Esophagus squamous epithelium (tissue), 5 donors: ENCODE measurements at places on chromosomes 13 and 19. TPM values are rescaled to one million over a fixed set of nuclear protein-coding genes. Genes with fewer than 3 reads are reported as not detected.

DNA sequence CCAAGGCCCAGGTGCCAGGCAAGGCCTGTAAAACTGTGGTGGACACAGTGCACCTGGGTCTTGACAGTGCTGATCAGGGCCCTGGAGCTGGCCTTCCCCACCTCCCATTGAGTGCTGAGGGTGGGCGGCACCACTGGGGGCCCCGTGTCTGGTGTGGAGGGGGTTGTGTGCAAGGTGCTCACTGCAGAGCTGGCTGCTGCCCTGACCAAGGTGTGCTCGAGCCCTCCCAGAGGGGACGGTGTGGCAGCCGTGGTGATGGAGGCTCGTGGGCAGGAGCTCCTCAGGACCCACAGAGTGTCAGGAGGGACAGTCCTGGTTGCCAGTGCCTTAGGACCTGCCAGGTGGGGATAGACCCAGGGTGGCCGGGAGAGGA, 23.0 kb downstream of the ATP4B start:
- no peaks in the 10 kb centered on the region for H3K4me1 ChIP-seq
- no peak overlapping the region for H3K27ac ChIP-seq
- peaks cover 45% of the 10 kb centered on the region for H3K36me3 ChIP-seq
- no peaks in the 10 kb centered on the region for H3K27me3 ChIP-seq
- H3K4me3 ChIP-seq = no peak overlapping the region

GRCh38 chr13:32432856-32433255, 4.9 kb upstream of the N4BP2L1 start:
- no peaks in the 10 kb centered on the region for H3K27me3 ChIP-seq
- H3K4me1 ChIP-seq = peaks cover 14% of the 10 kb centered on the region
- peaks cover 13% of the 10 kb centered on the region for H3K36me3 ChIP-seq
- H3K27ac ChIP-seq = no peak overlapping the region
- H3K4me3 ChIP-seq = no peak overlapping the region

DNA sequence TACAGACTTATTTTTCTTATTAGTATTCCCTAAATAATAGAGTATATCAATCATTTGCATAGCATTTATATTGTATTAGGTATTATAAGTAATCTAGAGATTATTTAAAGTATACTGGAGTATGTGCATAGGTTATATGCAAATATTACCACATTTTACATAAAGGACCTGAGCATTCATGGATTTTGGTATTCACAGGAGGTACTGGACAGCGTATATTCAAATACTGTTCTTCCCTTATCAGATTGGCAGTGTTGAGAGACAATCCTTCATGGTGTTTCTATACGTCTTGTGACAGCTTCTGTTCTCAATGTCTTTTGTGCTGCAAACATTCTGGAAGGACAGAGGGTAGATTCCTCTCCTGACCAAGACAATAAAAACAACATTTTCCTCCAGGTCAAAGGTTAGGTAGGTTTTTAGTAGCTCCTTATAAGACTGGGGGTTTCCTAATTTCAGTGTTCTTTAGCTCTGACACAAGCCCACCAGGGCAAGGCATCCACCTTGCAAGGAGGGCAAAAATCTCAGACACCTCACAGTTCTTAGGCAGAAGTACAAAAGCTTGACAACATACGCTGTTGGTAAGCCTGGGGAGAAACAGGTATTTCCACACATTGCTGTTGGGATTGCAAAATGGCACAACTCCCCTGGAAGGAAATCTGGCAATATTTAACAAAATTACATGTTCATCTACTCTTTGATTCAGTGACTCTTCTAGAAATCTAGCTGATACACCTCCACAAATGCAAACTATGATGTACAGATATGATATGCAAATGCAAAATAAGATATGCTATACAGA, 20.6 kb upstream of the PCCA start:
- H3K4me3 ChIP-seq = no peak overlapping the region
- H3K27ac ChIP-seq = no peak overlapping the region
- H3K27me3 ChIP-seq = no peaks in the 10 kb centered on the region
- H3K4me1 ChIP-seq = peaks cover 5% of the 10 kb centered on the region

- no peaks in the 10 kb centered on the region for H3K27me3 ChIP-seq
- H3K4me1 ChIP-seq = no peaks in the 10 kb centered on the region
- no peak for DNase-seq
Measured at GRCh38 chr13:84086847-84087162, 204.5 kb upstream of the SLITRK1 start.

DNA sequence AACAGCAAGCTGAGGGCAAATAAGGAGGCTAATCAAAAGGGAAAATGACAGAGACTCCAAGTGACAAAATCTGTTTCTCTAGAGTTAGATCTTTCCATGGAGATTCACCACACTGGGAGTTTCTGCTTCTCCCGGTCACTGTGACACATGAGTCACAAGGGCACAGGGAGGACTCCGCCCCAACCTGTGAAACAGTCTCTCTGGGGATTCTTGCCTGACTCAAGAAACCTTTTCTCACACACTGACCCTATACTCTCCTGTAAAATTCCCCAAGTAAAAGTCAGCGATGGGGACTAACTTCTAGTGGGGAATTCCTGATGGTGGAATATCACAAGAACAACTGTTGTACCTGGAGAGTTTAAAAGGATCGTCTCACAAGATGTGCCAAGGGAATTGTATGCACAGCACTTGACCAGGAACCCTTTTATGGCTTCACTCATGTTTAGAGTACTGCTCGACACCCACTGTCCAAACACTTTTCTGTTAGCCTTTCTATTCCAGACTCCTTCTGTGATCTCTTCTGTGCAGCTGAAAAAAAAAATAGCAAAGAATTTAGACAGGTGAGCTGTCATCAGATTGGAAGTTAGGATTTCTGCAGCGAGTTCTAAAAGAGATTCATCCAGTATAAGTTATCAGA, 46.8 kb upstream of the URAD start:
- no peak for DNase-seq
- no peak overlapping the region for H3K4me3 ChIP-seq
- no peaks in the 10 kb centered on the region for H3K36me3 ChIP-seq
- H3K4me1 ChIP-seq = no peaks in the 10 kb centered on the region
- H3K27ac ChIP-seq = no peak overlapping the region
- peaks cover 12% of the 10 kb centered on the region for H3K27me3 ChIP-seq

GRCh38 chr19:5074830-5075394, 106.0 kb downstream of the KDM4B start:
- H3K4me3 ChIP-seq = no peak overlapping the region
- DNase-seq = no peak
- H3K36me3 ChIP-seq = peaks cover 15% of the 10 kb centered on the region
- H3K27me3 ChIP-seq = no peaks in the 10 kb centered on the region

DNA sequence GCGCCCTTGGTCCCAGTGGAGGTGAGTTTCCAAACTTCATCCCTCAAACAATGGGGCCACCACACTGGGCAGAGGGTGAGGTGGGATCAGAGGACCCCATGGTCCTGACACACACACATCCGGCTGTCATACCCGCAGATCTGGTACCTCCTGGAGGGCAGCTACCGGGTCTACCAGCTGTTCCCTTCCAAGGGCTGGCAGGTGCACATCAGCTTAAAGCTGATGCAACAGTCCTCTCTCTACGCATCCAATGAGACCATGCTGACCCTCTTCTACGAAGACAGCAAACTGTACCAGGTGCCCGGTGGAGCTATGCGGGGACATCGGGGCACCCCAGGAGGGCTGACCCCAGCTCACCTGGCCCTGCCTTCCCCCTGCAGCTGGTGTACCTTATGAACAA, 14.0 kb upstream of the PSMD8 start:
- H3K27me3 ChIP-seq = no peaks in the 10 kb centered on the region
- peaks cover 22% of the 10 kb centered on the region for H3K4me1 ChIP-seq
- no peaks in the 10 kb centered on the region for H3K36me3 ChIP-seq
- H3K27ac ChIP-seq = no peak overlapping the region
- H3K4me3 ChIP-seq = no peak overlapping the region

DNA sequence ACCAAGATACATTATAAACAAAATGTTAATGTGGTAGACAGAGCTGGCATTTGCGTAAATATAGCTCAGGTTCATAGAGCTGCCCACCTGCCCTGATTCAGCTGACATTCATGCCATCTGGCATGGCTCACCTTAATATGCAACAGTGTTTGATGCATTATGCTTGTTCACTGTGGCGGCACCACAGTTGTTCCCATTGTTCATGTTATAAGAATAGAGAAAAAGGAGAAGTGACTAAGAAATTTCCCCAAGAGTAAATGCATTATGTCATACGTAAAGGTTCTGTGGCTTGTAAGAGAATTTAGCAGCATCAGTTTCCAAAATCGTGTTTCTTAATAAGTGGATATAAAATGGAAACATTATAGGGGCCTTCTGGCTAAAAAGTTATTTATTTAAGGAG, 4.5 kb downstream of the CCNA1 start:
- no peak overlapping the region for H3K4me3 ChIP-seq
- H3K4me1 ChIP-seq = peaks cover 13% of the 10 kb centered on the region
- H3K27me3 ChIP-seq = peaks cover 24% of the 10 kb centered on the region
- DNase-seq = no peak
- H3K27ac ChIP-seq = no peak overlapping the region

- H3K36me3 ChIP-seq = no peaks in the 10 kb centered on the region
- H3K27me3 ChIP-seq = no peaks in the 10 kb centered on the region
- H3K4me1 ChIP-seq = peaks cover 3% of the 10 kb centered on the region
- no peak overlapping the region for H3K4me3 ChIP-seq
- DNase-seq = no peak
Measured at GRCh38 chr13:48043789-48044503, 6.4 kb downstream of the NUDT15 start.

GRCh38 chr19:3656747-3657394, 30.3 kb upstream of the CACTIN start:
- peaks cover 36% of the 10 kb centered on the region for H3K36me3 ChIP-seq
- H3K27ac ChIP-seq = no peak overlapping the region
- DNase-seq = no peak
- no peaks in the 10 kb centered on the region for H3K4me1 ChIP-seq
- H3K4me3 ChIP-seq = no peak overlapping the region
- no peaks in the 10 kb centered on the region for H3K27me3 ChIP-seq

- H3K4me1 ChIP-seq = peaks cover 8% of the 10 kb centered on the region
- H3K27ac ChIP-seq = no peak overlapping the region
- DNase-seq = no peak
- no peaks in the 10 kb centered on the region for H3K27me3 ChIP-seq
- no peaks in the 10 kb centered on the region for H3K36me3 ChIP-seq
Measured at GRCh38 chr13:98397221-98397620, 179.7 kb downstream of the STK24 start.

DNA sequence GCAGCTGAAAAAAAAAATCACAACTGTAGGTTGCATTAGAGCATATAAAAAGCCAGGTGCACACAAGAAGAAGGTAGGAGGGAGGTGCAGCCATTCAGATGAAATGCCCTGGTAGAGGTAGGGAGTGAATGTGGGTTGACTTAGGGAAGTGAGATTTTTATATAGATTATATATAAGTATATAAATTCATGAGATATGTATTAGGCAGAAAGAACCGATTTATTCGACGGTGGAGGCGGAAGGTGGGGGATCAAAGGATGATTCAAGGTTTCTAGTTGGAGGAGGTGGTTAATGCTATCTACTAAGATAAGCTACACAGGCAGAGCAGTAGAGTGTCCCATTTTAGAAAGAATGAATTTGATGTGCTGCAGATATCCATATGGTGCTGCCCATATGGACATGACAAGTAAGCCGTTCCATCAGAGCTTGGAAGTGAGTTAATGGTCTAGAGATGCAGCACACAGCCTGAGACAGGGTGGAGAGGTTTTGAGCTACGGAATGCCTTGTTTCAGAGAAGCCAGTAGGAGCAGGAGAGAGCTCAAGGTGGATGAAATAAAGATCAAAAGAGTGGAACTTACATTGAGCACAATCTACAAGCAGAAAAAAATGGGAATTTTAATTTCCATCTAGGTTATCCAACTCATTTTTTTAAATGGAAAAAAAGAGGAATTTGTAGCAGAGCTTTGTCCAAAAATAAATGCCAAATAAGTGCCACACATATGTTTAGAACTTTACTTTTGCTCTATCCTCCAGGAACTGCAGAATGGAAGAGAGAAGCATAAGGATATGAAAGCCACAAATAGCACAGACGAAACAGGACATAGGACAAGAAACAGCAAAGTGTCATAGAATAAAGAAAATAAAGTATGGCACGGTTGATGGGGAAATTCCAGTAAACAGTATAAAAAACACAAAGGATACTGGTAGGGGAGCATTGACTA, 177.3 kb downstream of the PCDH9 start:
- no peak overlapping the region for H3K27ac ChIP-seq
- H3K36me3 ChIP-seq = no peaks in the 10 kb centered on the region
- H3K4me3 ChIP-seq = no peak overlapping the region
- no peak for DNase-seq
- no peaks in the 10 kb centered on the region for H3K27me3 ChIP-seq

DNA sequence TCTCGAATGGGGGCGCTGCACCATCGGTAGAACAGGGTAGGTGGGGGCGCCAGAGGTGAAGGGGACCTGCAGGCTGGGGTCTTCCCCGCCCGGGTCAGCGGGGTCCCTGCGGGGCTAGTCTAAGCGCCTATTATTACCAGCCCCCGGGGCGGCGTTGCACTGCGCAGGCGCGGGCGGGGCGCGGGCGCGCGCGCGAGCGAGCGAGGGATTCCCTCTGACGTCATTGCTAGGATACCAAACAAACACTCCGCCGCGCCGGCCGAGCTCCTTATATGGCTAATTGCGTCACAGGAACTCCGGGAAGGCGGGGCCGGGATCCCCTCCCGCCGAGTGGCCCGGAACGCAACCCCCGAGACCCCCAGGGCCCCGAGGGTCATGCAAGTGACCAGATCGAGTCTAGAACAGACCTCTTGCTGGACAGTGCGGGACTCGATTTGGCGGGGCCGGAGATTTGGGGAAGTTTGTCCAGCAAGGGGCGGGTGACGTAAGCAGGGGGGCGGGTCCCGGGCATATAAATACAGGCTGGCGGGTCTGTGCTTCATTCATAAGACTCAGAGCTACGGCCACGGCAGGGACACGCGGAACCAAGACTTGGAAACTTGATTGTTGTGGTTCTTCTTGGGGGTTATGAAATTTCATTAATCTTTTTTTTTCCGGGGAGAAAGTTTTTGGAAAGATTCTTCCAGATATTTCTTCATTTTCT, at the start of gene FOSB:
Gene FOSB, plus strand, starts transcription at position 541 of the 703 bp plus-strand sequence. CDS start 591 bp downstream, outside the sequence.
- H3K27ac ChIP-seq = peak within 1 kb of the TSS; percentile 99
- peaks cover 23% of the 10 kb centered on the region for H3K4me1 ChIP-seq
- no peaks in the 10 kb centered on the region for H3K27me3 ChIP-seq
- peak; percentile 84 for DNase-seq

DNA sequence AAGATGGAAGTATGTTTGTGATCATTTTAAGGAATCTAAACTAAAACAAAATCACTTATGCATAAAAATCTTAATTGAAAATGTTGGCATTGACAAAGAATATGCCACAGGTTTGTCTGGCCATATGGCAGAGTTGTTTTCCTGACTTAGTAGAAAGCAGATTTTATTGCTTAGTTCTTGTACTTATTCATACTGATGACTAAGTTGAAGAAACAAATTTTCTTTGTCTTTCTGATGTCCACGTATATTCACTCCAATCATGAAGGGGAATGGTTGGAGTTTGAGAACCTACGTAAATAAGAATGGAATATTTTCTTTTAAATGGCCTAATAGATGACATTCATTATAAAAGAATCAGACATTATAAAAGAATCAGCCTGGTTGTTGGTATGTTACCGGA, 8.0 kb upstream of the GPC6 start:
- no peak for DNase-seq
- H3K27ac ChIP-seq = no peak overlapping the region
- no peaks in the 10 kb centered on the region for H3K4me1 ChIP-seq
- H3K4me3 ChIP-seq = no peak overlapping the region
- no peaks in the 10 kb centered on the region for H3K36me3 ChIP-seq

Gene ZNF430
- 28.6 TPM for total RNA-seq

Gene SIGLEC11
- total RNA-seq = not detected

Gene CD79A
- total RNA-seq = not detected

Gene GIPR
- 0.49 TPM for total RNA-seq

Gene SERPINE3
- not detected for total RNA-seq

Gene PSG4
- 0.35 TPM for total RNA-seq
